ENCODE measurements at places on chromosomes 12 and 14.
A peak's percentile ranks its signal among the peaks of the same experiment; 100 is the strongest.

DNA sequence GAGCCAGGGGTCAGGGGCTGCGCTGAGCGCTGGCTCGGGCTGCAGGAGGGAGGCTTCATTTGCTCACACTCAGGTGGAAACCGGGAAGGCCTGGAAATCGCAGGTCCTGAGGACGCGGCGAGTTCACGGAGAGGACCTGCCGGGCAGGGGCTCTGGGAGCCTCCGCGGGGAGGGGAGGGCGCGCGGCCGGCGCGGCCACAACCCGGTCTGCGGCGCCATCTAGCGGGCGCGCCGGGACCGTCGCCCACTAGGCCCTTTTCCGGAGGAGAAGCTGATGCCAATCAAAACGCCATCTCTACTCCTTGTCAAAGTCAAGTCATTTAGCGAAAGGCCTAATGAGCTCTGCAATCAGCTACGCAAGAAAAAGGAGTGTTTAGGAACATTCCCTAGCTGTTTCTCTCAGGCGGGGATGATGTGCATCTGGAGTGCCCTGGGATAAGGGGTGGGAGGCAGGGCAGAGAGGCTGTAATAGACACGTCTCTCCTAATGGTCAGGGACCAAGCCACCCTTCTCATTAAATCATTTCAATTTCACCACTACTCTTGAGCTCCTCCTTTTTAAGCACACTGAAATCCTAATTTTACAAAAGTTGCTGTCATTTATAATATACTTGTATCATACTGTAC is 885.8 kb upstream of the TMEM132C start:
- peak; percentile 49 for DNase-seq

GRCh38 chr12:6968426-6968825 is 2.0 kb downstream of the PHB2 start:
- DNase-seq: no peak

DNA sequence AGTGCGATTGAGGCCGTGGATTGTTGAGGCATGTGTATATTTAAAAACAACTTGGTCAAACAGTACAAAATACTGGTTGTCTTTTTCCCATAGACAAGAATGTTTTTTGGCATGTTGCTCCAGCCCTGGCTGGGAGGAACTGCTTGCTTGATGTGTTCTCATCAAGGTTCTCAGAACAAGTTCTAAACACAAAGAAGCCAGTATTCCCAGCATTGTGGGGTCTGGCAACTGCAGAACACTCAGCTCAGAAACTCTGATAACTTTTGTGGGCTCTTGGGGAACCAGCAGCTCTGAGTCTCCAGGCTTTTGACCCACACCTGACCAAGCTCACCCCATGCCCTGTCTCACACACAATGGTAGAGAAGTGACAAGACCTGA is 27.1 kb upstream of the DICER1 start:
- no peak for DNase-seq

GRCh38 chr14:80269353-80269925 is 58.1 kb upstream of the DIO2 start:
- no peak for DNase-seq

GRCh38 chr12:131818821-131819585 is 9.2 kb upstream of the MMP17 start:
- DNase-seq: no peak

- no peak for DNase-seq
Measured at GRCh38 chr14:20956376-20956976, 1.2 kb downstream of the RNASE2 start.

GRCh38 chr14:94408546-94409095 is 20.2 kb upstream of the SERPINA1 start:
- no peak for DNase-seq

DNA sequence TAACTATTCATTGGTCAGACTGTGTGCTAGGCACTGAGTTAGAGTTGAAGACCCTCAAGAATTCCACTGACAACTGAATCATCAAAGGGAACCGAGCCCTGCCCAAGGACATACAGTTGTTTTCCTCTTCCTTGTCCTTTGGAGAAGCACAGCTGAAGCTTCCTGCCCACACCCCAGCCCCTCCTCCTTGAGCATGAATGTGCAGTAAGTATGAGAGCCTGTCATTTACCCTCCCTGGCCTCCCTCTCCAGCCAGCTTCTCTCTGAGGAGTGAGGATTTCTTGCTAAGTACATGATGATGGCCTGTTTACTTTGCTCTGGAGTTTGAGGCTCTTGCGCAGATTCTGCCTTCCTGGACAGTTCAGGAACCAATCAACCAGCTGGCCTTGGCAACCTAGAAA is 235.2 kb downstream of the CACNA1C start:
- no peak for DNase-seq

DNA sequence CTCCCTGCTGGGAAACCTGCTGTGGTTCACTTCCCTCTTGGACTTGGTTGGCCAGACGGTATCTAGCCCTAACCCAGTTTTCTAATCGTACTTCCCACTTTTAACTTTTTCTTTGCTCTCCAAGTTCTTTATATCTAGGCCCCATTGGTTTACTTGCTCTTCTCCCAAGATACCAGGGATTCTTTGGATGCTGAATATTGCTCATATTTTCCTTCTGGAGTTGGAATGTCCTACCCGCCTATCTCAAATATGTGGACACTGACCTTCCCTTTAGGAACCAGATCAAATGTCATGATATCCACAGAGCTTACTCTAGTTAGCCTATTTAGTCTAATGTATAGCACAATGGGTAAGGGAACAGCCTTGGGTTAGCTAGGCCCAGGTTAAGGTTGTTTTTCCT is 228.6 kb downstream of the DACT1 start:
- DNase-seq: no peak

DNA sequence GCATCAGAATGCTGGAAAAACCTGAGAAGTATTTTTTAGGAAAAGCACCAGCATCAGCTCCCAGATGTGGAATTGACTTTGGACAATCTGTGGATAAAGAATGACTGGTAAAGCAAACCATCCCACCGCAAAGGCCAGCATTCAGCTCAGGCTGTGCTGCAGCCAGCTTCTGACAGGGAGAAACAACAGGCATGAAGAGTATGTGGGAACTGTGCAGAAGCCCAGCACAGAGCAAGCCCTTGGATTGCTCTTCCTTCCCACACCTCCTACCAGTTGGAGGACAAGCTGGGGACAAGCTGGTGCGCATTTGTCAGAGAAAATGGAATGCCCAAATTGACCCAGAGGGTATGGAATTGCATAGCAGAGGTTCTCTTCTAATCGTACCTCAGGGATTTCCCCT is 228.1 kb downstream of the ANO2 start:
- no peak for DNase-seq

GRCh38 chr12:133129368-133130037 is 571 bp downstream of the ZNF891 start:
- no peak for DNase-seq

DNA sequence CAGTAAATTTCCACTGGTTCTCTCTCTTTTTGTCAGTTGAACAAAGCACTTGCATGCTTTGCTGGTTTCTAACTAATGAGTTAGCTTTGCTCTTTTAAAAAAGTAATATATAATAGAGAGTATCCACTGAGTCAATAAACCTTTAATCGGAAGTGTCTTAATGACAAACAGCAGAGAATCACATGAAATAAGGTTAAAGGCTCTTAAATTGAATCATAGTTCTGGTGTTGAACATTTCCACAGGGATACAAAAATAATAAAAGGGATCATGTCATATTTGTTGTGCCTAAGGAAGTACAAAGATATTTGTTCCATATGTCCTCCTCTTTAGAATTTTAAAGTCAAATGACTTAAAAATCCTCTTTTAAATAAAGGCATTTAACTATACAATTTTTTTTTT is 362.6 kb downstream of the LRIG3 start:
- no peak for DNase-seq

DNA sequence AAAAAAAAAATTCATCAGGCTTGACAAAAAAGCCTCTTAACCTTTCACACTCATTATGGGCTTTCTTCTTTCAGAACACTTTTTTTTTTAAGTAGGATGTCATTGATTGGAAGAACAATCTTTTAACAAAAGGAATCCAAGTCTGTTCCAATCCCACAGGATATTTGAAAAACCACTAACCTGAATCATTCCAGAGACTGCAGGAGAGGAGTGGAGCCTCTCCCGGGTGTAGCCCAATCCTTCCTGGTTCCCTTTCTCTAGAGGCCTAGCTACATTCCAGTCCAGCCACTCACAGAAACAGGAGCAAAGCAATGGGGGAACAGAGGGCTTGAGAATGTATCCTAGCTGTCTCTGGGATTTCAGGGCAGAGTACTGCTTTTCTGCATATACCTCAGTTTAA is 4.3 kb downstream of the MFAP5 start:
- DNase-seq: no peak

DNA sequence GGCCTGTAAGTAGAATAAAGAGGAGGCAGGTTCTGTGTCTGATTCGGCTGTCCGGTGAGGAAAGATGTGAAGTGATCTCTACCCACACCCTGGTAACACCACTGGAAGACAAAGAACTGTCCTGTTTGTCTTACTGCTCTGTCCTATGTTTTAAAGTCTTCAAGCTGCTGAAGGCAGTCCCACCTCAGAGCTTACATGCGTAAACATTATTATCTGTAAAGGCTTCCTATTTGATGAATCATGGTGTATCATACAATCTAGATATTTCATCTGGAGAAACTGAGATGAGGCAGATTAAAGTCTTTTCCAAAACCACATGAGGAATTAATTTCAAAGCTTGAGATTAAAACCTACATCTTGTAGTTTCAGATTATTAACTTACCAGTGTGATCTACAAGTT is 427.6 kb downstream of the ZFP36L1 start:
- DNase-seq: no peak

- no peak for DNase-seq
Measured at GRCh38 chr14:68729556-68729955, 63.3 kb downstream of the ZFP36L1 start.

DNA sequence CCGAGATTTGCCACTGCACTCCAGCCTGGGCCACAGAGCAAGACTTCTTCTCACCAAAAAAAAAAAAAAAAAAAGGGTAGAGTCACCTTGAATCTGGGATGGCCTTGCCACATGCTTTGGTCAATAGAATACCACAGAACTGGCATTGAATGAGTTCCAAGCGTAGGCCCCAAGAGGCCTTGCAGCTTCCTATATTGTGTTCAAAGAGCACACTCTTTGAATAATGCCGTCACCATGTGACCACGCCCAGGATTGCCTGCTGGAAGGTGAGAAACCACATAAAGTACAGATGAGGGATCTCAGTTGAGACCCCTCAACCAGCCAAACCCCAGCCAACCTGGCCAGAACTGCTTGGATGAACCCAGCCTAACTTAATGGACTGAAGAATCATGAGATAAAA is 239.2 kb upstream of the AMIGO2 start:
- DNase-seq: no peak

DNA sequence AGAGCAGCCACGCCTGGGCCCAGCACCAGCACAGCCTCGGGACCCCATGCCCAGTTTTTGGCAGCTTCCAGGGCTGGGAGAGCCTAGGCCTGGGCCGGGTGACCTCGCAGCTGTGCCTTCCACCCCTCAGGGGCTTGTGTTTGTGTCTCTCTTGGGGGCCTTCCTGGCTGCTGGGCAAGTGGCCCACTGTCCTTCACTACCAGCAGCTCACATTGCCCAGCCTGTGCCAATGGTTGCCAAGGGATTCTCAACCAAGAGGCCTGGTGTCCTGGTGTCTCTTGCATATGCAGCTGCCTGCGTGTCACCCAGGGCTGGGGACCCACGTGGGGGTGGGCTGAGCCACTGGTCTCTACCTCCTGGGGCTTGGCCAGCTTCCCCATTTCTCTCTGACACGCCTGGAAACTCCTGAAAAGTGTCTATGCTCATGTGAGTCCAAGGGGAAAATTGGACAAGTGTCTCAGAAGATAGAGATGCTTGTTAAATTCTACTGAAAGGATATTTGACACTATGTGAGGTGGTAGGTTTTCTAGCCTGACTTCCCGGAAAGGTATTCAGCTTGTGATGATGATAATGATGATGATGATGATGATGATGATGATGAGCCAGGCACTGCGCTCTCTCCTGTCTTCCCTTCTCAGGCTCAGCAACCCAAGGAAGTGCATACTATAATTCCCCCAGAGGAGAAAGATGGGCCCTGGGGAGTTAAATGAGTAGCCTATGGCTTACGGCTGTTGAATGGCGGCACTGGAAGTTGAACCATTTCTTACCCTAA is 48.8 kb upstream of the ESRRB start:
- DNase-seq: no peak

GRCh38 chr12:13777374-13777773 is 204.0 kb downstream of the GRIN2B start:
- DNase-seq: no peak

All from GM12865 (cell line).